ENCODE measurements at places on chromosomes 11 and 22. TPM values are rescaled to one million over a fixed set of nuclear protein-coding genes. Genes with fewer than 3 reads are reported as not detected.

Gene PNPLA3
- total RNA-seq, result 0.25 TPM

Gene ABCC8
- not detected for total RNA-seq

- no peak overlapping the region for H3K4me3 ChIP-seq
- peaks cover 3% of the 10 kb centered on the region for H3K36me3 ChIP-seq
- no peaks in the 10 kb centered on the region for H3K27me3 ChIP-seq
- no peaks in the 10 kb centered on the region for H3K4me1 ChIP-seq
- no peak for DNase-seq
Measured at GRCh38 chr11:64934682-64935358, 873 bp downstream of the GPHA2 start.

DNA sequence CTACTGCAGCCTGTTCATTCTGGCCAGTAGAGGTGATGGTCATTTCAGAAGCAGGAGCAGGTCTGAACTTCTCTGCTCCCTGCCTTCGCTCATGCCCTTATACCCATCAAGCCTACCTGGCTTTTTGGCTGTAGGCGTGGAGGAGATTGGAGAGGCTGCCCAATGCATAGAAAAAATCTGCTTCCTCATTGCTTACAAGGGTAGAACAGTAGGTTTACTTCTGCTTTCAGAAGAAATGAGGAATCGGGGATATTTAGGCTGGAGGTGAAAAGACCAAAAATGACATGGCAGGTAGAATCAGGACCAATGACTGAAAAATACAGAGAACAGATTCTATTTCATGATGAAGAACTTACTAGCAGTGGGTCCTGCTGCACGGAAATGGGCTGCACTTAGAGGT lies 72.9 kb upstream of the YWHAH start:
- no peak for DNase-seq
- H3K36me3 ChIP-seq, result peaks cover 10% of the 10 kb centered on the region
- H3K4me3 ChIP-seq, result no peak overlapping the region
- H3K27ac ChIP-seq, result no peak overlapping the region
- peaks cover 13% of the 10 kb centered on the region for H3K4me1 ChIP-seq
- H3K27me3 ChIP-seq, result no peaks in the 10 kb centered on the region

GRCh38 chr22:22547692-22548300 lies 11.3 kb downstream of the PRAME start:
- DNase-seq, result no peak
- no peak overlapping the region for H3K27ac ChIP-seq
- H3K36me3 ChIP-seq, result no peaks in the 10 kb centered on the region
- H3K4me3 ChIP-seq, result no peak overlapping the region
- H3K27me3 ChIP-seq, result no peaks in the 10 kb centered on the region
- H3K4me1 ChIP-seq, result no peaks in the 10 kb centered on the region

DNA sequence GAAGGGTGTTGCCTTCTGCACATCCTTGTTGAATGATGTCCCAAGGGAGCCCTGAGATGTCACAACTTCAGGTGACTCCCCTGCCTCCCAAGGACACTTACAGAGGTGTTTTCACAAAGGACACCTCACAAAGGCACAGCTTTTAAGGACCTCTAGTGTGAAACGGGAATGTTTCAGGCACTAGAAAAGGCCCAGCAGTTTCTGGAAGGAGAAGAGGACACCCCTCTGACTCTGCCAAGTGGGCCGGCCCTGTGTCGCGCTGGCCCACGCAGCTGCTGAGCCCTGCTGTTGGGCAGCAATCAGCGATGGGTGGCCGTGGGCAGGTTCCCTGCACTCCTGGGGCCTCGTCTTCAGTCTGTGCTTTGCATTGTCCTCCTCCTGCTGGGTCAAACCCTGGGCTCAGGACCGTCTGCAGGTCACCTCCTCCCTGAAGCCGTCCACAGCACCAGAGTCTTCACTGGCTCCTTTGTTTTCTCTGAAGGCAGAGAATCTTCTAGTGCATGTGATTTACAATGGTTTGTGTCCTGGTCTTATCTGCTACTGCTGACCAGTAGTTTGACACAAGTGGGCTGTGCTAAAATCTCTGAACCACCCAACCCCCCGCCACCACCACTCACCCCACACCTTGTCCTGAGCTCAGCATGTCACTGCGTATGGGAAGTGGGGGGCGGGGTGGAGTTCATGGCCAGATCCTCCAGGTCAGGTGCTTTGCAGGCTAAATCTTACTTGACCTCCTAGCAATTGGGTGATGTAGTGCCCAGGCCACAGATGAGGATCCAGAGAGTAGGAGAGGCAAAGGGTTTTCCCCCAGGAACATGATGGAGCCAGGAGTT lies 3.2 kb downstream of the LINC01488 start:
- no peaks in the 10 kb centered on the region for H3K4me1 ChIP-seq
- H3K36me3 ChIP-seq, result no peaks in the 10 kb centered on the region
- DNase-seq, result no peak
- H3K27me3 ChIP-seq, result no peaks in the 10 kb centered on the region
- H3K4me3 ChIP-seq, result no peak overlapping the region
- no peak overlapping the region for H3K27ac ChIP-seq

DNA sequence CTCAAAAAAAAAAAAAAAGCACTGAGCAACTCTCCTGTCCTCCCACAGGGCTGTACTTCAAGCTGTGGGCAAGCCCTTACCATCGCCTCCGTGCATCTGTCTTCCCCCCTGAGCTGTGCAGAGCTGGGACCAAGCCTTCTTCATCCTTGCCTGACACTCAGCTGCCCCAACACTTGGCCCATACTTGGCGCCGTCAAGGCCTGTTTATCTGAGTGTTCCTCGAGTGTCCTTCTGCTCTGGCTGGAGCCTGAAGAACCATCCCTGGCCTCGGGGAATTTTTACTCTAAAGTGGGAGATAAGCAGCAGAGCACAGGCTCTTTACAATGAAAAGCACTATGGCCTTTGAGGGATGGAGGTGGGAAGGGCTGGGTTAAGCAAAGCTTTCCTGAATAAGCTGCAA lies 1.6 kb upstream of the TIRAP start:
- H3K27ac ChIP-seq, result no peak overlapping the region
- peaks cover 8% of the 10 kb centered on the region for H3K27me3 ChIP-seq
- H3K4me1 ChIP-seq, result peaks cover 49% of the 10 kb centered on the region
- DNase-seq, result no peak
- H3K36me3 ChIP-seq, result peaks cover 10% of the 10 kb centered on the region
- peak overlapping the region; percentile 97 for H3K4me3 ChIP-seq

Gene TAF6L
- 13.6 TPM for total RNA-seq

GRCh38 chr22:42743501-42743991 lies 22.9 kb upstream of the A4GALT start:
- H3K4me1 ChIP-seq, result no peaks in the 10 kb centered on the region
- no peaks in the 10 kb centered on the region for H3K27me3 ChIP-seq
- H3K36me3 ChIP-seq, result no peaks in the 10 kb centered on the region
- H3K27ac ChIP-seq, result no peak overlapping the region
- DNase-seq, result no peak

GRCh38 chr11:128643661-128644317 lies 50.1 kb upstream of the FLI1 start:
- no peak overlapping the region for H3K27ac ChIP-seq
- H3K4me1 ChIP-seq, result peaks cover 12% of the 10 kb centered on the region
- H3K4me3 ChIP-seq, result no peak overlapping the region
- peak; percentile 37 for DNase-seq
- peaks cover 3% of the 10 kb centered on the region for H3K36me3 ChIP-seq
- H3K27me3 ChIP-seq, result peaks cover 5% of the 10 kb centered on the region

Gene USP35
- 17.3 TPM for total RNA-seq

DNA sequence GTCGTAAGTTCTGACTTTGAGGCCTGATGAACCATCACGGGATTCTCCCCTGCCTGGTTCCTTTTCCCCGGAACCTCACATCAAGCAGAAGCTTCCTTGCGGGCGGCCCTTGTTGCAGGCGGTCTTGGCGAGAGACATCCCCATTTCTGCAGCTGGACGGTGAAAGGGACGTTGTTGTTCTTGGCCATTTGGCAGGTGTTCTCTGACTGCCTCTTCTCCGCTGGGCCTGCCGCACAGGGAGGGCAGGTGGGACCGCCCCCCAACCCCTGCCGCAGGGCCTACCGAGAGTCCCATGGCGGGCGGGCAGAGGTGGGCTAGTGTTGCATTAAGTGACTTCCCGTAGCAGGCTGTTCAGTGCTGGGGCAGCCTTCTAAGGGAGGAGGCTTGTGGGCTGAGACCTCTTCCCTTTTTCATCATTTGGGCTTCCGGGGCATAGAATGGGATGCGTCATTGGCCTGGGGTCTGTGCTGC lies 26.9 kb upstream of the GRAMD4 start:
- peak; percentile 37 for DNase-seq
- no peak overlapping the region for H3K27ac ChIP-seq
- no peaks in the 10 kb centered on the region for H3K27me3 ChIP-seq
- no peaks in the 10 kb centered on the region for H3K36me3 ChIP-seq
- peaks cover 23% of the 10 kb centered on the region for H3K4me1 ChIP-seq
- H3K4me3 ChIP-seq, result peak overlapping the region; percentile 84

Gene CYTH4
- 71.9 TPM for total RNA-seq

GRCh38 chr11:69140635-69141034 lies 15.1 kb upstream of the SMIM38 start:
- peaks cover 6% of the 10 kb centered on the region for H3K27me3 ChIP-seq
- no peak overlapping the region for H3K27ac ChIP-seq
- DNase-seq, result no peak
- H3K36me3 ChIP-seq, result peaks cover 10% of the 10 kb centered on the region

Data from activated T-cell treated with anti-CD3 and anti-CD28 coated beads, Interleukin-2, amount 50 U/mL, for 72 hours (primary cell).